Kidney (tissue), 22 donors: ENCODE measurements at places on chromosomes 4 and X. TPM values are rescaled to one million over a fixed set of nuclear protein-coding genes. Genes with fewer than 3 reads are reported as not detected.

Gene DOCK11
- 49.5 TPM for total RNA-seq

Gene SPANXN5
- total RNA-seq, result not detected

Gene CFP
- total RNA-seq, result 8.3 TPM

Gene FAM236A
- total RNA-seq, result not detected

Gene TCEAL6
- not detected for total RNA-seq

Gene TCEAL5
- 0.28 TPM for total RNA-seq

Gene CHRDL1
- 8.7 TPM for total RNA-seq

Gene CPLX1
- 10.2 TPM for total RNA-seq

Gene NAA11
- not detected for total RNA-seq

Gene MAGEH1
- 23.7 TPM for total RNA-seq

Gene PDZD4
- total RNA-seq, result 7.0 TPM

Gene MTNR1A
- total RNA-seq, result 1.5 TPM

Gene PLAC1
- not detected for total RNA-seq

Gene RBM46
- total RNA-seq, result not detected

Gene SHISA3
- total RNA-seq, result 31.7 TPM

Gene NSG1
- total RNA-seq, result 9.5 TPM

Gene PNMA6F
- not detected for total RNA-seq

Gene RNF212
- total RNA-seq, result 5.3 TPM
